ENCODE measurements at places on chromosomes 7 and 10. TPM values are rescaled to one million over a fixed set of nuclear protein-coding genes. Genes with fewer than 3 reads are reported as not detected.

GRCh38 chr10:23013581-23014335 lies 81.6 kb upstream of the MSRB2 start:
- no peaks in the 10 kb centered on the region for H3K27me3 ChIP-seq
- H3K4me3 ChIP-seq = no peak overlapping the region
- H3K36me3 ChIP-seq = no peaks in the 10 kb centered on the region
- DNase-seq = no peak
- H3K4me1 ChIP-seq = no peaks in the 10 kb centered on the region
- no peak overlapping the region for H3K27ac ChIP-seq

GRCh38 chr10:132675031-132675740 lies 110.8 kb downstream of the NKX6-2 start:
- no peaks in the 10 kb centered on the region for H3K36me3 ChIP-seq
- H3K4me3 ChIP-seq = no peak overlapping the region
- H3K4me1 ChIP-seq = no peaks in the 10 kb centered on the region
- H3K27me3 ChIP-seq = no peaks in the 10 kb centered on the region

DNA sequence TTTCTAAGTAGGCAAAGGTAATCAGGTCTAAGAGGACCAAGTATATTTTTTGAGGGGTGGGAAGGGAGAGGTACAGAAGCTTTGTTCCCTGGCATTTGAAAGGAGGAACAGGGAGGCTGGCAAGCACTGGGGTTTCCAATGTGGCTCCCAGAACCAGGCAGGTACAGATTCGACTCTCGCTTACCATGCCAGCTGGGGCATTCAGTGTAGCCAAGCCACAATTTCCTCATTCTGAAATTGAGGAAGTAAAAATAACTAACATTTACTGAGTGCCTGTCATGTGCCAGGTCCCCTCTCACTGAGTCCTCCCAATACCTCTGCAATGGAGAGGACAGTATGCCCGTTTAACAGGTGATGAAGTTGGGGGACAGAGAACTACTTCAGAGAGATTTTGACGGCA lies 45.9 kb upstream of the BET1 start:
- no peak overlapping the region for H3K4me3 ChIP-seq
- H3K27me3 ChIP-seq = no peaks in the 10 kb centered on the region
- peaks cover 4% of the 10 kb centered on the region for H3K4me1 ChIP-seq
- H3K36me3 ChIP-seq = no peaks in the 10 kb centered on the region

NEUROD6 gene
- total RNA-seq = not detected

HNRNPH3 gene
- 230 TPM for total RNA-seq

FAM221A gene
- 21.5 TPM for total RNA-seq

- H3K27ac ChIP-seq = no peak overlapping the region
- H3K4me1 ChIP-seq = peaks cover 22% of the 10 kb centered on the region
- H3K36me3 ChIP-seq = no peaks in the 10 kb centered on the region
- no peak overlapping the region for H3K4me3 ChIP-seq
- no peaks in the 10 kb centered on the region for H3K27me3 ChIP-seq
These were observed 7.2 kb downstream of the DEPP1 start for GRCh38 chr10:44971434-44971833.

GRCh38 chr10:49292565-49293207 lies 6.3 kb upstream of the C10orf71 start:
- no peaks in the 10 kb centered on the region for H3K36me3 ChIP-seq
- no peak overlapping the region for H3K4me3 ChIP-seq
- no peaks in the 10 kb centered on the region for H3K4me1 ChIP-seq
- DNase-seq = no peak

- no peaks in the 10 kb centered on the region for H3K27me3 ChIP-seq
- no peaks in the 10 kb centered on the region for H3K4me1 ChIP-seq
- H3K4me3 ChIP-seq = no peak overlapping the region
- no peaks in the 10 kb centered on the region for H3K36me3 ChIP-seq
- DNase-seq = no peak
These were observed 733.0 kb downstream of the TNS3 start for GRCh38 chr7:46848944-46849343.

DNA sequence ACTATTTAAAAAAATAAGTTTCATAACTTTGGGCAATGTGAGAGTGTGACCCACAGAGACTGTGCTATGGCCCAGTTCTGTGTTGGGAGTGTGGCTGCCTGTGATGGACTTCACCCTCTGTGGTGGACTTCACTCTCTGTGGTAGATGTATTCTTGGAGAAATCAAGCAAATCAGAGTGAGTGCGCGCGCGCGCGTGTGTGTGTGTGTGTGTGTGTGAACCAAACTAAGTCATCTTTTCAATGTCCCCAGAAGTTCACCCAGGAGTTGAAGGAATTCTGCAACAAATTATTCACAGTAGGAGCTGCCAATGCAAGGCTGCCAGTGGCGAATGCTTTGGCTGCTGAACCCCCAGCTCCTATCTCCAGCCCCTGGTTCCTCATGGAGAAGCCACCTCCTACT lies 184.5 kb downstream of the ADAM12 start:
- DNase-seq = no peak
- H3K4me1 ChIP-seq = no peaks in the 10 kb centered on the region
- no peak overlapping the region for H3K27ac ChIP-seq

DNA sequence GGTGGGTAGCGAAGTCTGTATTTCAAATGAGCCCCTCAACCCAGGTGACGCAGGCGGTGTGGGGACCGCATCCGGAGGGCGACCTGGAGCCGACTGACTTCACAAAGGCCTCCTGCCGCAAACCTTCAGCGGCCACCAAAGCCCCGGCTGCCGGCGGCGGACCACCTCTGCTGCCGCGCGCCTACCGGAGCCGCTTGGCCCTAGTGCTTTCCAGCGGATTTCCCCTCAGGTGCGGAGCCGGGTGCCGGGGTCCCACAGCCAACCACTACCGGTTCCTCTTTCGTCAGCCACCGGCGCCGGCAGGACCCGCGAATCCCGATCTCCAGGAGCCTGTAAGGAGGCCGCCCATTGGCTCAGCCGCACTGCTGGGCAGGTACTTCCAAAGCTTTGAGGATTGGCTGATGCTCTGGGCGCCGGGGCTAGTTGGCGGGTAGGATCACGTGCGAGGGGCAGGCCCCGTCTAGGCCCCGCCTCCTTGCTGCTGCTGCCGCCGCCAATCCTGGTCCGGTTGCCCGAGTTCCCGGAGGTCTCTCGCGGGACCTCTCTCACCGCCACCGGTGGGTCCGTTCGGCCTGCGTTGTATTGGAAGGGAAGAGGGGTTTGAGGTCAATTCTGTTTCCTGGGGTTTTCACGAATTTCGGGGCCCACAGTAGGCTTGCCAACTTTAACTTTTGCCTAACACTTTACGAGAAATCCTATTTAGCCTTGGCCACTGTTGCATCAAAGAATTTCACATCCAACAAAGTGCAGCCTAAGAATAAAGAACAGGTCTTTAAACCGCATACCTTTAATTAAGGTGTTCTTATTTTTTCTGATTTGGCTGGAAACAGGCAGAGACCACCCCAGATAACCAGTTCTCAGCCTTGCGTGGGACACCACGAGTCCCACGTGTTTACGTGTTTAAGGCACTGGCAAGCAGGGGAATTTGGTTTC lies at the start of gene GSTO2:
Gene GSTO2, plus strand, starts transcription at position 472 of the 933 bp plus-strand sequence. CDS start 5,732 bp downstream, outside the sequence.
- peak within 1 kb of the TSS; percentile 96 for H3K4me3 ChIP-seq
- H3K36me3 ChIP-seq = no peaks in the 10 kb centered on the region
- DNase-seq = peak; percentile 97
- no peaks in the 10 kb centered on the region for H3K4me1 ChIP-seq

LEP gene
- total RNA-seq = not detected

CDCA7L gene
- 166 TPM for total RNA-seq
